Activated T-cell treated with anti-CD3 and anti-CD28 coated beads for 48 hours (primary cell): ENCODE measurements at places on chromosomes 13 and 19.

DNA sequence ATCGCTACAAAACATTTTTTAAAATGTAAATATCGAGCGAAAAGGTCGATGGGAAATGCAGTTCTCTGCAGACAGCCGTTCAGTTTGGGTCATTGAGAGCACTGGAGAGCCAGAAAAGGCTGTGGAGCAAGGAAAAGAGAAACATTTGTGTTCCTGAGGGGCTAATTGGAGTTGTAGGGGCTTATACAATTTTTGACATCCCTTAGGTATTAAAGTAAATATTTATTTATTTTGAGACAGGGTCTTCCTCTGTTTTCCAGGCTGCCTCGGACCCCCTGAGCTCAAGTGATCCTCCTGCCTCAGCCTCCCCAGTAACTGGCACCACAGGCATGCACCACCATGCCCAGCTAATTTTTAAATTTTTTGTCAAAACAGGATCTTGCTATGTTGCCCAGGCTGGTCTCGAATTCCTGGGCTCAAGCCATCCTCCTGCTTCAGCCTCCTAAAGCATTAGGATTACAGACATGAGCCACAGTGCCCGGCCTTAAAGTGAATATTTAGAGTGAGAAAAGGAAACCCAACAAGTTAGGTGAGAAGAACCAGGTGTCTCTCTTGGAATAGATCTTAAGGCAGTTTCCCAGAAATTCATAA lies 825 bp upstream of the YIF1B start:
- DNase-seq, result no peak

DNA sequence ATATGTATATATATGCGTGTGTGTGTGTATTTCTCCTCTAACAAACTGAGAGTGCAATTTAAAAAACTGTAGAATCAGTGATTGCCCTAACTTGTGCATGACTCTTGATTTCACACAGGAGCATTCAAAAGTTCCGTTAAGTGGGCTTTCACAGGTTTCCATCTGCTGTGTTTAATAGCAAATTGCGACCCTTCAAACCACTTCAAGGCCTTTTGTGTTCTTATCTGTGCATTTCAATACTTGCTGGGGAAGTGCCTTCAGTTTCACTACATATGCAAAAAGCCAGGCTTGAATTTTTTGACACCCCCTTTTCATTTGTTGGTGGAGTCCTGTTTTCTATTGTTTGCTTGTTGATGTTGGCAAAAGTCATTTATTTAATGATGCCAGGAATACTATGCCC lies 158.0 kb downstream of the TM9SF2 start:
- DNase-seq, result no peak

- no peak for DNase-seq
These were observed 10.8 kb downstream of the SOX1 start for GRCh38 chr13:112077729-112078128.

GRCh38 chr19:55633861-55634260 lies 6.9 kb upstream of the ZNF580 start:
- no peak for DNase-seq

GRCh38 chr13:75986818-75987217 lies 350.7 kb downstream of the LMO7 start:
- no peak for DNase-seq

DNA sequence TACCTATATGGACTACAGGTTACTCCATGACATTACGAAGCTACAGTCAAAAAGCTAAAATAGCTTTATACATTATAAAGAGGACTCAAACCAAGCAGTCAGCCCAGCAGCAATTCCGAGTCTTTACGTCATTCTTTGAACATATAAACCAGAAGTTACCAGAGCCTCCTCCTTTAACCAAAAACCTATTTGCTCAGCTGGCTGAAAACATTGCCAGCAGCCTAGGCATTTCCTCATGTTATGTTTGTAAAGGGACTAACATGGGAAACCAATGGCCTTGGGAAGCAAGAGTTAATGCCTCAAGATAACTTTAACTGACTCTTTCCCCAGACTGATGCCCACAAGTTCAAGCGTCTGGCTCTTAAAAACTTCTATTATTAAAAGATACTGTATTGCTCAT lies 104.1 kb upstream of the ZNF492 start:
- no peak for DNase-seq

DNA sequence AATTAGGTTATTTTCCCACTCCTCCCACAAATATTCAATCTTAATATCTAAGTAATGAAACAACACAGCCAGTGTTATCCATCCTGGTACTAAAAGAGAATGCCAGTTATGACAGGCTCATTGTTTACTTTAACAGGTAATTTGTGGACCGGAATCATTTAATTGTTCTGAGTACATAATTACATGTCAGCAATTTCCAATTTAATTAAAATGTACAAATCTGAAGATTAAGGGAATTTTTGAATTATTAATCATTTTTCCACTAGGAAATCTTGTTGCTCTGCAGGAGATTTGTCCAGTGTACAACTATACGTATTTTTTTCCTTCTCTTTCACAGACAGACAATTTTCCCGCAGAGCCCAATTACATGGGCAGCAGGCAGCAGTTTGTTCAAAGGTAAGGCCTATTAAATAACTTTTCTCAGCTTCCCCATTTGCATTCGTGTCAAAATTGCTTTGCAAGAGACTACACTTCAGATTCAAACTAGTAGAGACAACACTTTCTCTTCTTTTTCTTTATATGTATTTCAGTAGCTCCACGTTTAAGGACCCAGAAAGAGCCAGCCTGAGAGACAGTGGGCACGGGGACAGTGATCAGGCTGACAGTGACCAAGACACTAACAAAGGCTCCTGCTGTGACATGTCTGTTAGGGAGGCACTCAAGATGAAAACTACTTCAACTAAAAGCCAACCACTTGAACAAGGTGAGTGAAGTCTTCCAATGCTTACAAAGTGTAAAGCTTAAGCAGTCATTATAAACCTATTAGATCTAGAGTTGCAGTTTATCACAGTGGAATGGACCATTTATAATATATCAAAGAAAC lies 34.8 kb downstream of the PCDH17 start:
- no peak for DNase-seq

DNA sequence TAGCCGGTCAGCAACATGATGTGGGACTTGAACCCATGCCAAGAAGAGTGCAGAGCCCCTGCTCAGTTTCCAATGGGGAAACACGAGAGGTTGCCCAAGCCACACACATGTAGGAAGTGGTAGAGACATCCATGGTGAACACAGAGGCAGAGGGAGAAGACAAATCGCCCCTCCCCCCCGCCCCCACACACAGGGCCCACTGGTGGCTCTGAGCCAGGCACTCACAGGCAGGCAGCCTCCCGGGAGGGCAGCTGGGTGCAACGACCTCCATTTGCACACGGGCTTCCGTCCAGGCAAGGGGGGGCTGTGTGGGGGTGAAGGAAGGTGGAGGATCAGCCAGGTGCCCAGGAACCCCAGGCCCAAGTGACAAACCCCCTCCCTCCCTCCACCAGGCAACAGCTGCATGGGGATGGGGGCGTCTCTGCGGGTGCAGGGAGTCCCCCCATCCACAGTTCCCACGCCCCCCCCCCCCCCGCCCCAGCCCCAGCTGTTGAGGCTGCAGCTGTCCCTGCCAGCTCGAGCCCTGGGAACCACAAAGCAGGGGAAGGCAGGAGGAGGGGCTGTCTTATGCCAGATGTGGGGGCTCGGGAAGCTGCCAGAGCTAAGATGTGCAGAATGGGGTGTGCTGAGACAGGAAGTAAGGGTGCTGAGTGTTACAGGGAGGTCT lies 3.4 kb downstream of the NOTCH3 start:
- no peak for DNase-seq

GRCh38 chr19:4057931-4058692 lies 8.6 kb downstream of the ZBTB7A start:
- peak; percentile 56 for DNase-seq

GRCh38 chr13:33873251-33873908 lies 55.4 kb downstream of the RFC3 start:
- no peak for DNase-seq

- no peak for DNase-seq
These were observed 241.3 kb downstream of the DACH1 start for GRCh38 chr13:71625694-71626093.

- no peak for DNase-seq
These were observed 21.3 kb downstream of the RNF6 start for GRCh38 chr13:26200811-26201210.

- DNase-seq, result no peak
These were observed 1.7 kb downstream of the ARHGEF7 start for GRCh38 chr13:111116856-111117255.

DNA sequence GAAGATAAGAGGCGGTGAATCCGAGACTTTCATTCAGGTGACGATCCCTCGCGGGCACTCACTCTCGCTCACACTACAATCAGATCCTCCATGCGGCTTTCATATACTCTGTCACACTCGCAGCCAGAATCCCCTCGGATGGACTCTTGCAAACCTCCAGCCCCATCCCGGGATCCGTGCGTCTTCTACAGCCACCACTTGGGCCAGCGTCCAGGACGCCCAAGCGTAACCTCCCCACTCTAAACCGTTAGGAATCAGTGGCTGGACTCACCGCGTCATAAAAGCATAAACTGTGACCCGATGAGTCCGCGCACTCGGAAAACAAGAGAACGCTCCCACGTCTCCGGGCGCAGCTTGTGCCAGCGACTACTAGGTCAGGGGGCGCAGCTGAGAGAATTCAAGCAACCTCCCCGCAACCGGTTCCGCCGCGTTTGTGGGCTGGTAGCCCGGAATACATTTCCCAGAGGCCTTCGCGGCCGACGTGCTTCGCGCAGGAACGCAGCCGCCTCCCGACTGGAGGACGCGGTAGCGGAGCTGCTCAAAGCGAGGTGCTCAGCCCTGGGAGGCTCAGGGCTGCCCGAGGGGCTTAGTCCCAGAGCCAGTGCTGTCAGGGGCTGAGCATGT lies 27.6 kb downstream of the ZNF607 start:
- peak; percentile 70 for DNase-seq

DNA sequence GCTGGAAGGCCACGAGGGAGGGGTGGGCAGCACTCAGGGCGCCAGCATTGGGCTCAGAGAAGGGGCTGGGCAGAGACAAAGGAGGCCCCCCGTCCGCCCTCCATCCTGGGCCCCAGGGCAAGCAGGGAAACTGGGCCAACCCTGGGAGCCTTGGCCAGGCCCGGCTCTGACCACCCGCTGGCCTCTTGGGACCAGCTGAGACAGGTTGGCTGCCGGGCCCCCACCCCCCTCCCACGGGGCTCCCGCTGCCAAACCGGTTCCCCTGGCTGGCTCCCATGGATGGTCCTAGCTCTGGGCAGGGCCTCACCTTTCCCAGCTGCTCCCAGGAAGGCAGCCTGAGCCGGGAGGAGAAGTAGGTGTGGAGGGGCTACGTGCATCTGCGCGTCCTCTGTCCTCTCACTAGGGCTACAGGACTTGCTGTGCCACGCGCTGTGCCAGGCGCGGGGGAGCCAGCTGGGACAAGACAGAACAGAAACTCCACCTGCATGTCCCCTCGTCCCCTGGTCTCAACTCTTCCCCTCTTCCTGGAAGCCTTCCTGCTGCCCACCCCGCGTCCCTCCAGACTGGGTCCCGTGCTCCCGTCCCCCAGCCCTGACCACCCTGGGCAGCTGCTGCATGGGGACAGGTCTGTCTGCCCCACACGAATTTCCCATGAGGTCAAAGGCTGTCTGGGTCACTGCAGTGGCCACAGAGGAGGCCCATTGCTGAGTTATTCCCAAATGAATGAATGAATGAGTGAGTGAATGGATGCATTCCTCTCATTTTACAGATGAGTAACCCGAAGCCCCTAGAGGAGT lies 29.1 kb upstream of the NCCRP1 start:
- DNase-seq, result no peak

DNA sequence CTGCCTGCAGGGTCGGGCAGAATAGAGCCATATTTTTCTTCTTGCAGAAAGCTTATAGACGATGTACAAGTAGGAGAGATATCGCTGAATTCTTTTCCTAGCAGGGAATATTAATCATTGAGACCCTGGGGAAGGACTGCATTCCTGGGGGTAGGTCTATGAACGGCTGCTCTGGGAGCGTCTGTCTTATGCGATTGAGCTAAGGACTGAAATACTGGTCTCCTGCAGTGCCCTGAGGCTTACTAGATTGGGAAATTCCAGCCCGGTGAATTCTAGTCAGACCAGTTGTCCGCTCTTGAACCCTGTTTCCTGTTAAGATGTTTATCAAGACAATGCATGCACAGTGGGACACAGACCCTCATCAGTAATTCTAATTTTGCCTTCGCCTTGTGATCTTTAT lies 59.8 kb upstream of the UBAC2 start:
- no peak for DNase-seq

DNA sequence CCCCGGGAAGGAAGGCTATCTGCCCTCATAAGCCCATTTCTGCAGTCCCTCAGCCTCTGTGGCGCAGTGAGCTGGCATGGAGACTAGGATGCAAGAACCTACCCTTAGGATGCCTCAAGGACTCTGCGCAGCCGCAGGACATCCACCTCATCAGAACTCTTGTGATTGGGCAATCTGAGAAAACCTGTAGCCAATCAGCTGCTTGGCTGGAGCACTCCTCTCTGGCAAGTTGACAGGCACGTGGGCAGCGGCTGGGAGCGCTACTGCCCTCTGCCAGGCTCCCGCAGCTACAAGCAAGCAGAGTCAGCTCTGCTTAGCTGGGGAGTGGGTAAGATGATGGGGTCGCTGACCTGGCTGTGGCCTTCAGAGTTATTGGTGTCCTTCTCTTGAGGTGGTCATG lies 1.5 kb upstream of the ECSIT start:
- DNase-seq, result peak; percentile 58

- no peak for DNase-seq
These were observed 210.6 kb downstream of the UQCRFS1 start for GRCh38 chr19:29002336-29002735.

DNA sequence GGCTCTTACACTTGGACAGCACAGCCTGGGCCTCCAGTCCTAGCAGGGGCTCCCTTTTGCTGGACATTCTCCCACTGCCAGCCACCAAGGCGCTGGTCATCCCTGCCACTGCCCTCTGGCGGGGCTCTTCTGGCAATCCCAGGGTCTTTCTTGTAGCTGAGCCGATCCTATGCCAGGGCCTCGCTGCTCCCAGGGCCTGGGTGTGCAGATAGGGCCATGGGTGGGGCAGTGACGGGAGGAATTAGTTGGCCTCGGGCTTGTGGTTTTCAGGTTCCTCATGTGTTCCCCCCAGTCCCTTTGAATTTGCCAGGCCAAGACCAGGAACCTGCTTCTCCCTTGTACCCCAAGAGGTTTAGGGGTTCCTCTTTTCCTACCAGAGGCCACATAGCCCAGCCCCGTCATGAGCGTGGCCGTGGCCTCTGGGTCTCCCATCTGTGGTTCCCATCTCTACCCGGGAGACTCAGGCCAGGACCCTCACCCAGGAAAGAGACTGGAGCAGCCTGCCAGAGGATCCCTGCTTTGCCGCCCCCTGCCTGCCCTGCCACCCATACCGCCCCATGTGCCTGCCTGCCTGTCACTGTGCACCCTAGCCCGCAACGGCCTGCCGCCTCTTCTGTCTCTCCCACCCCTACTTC lies 26.2 kb downstream of the TMED1 start:
- DNase-seq, result no peak

DNA sequence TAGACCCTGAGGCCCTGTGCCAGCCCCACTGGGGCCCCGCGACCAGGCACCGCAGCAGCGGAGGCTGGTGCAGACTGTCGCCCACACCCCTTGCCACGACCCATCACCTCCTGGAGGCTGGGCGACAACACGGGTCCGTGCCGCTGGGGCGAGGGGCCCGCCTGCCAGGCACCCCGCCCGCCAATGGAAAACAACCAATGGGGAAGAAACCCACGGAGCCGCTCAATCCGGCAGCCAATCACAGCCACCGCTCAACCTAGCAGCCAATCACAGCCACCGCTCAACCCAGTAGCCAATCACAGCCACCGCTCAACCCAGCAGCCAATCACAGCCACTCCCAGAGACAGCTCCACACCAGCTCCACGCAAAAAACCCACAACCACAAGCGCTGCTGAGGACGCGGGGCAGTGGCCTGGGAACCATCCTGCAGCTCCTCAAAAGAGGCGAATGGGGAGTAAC lies 29.7 kb downstream of the GPX4 start:
- DNase-seq, result peak; percentile 82
